ENCODE measurements at places on chromosomes 12 and 14.

DNA sequence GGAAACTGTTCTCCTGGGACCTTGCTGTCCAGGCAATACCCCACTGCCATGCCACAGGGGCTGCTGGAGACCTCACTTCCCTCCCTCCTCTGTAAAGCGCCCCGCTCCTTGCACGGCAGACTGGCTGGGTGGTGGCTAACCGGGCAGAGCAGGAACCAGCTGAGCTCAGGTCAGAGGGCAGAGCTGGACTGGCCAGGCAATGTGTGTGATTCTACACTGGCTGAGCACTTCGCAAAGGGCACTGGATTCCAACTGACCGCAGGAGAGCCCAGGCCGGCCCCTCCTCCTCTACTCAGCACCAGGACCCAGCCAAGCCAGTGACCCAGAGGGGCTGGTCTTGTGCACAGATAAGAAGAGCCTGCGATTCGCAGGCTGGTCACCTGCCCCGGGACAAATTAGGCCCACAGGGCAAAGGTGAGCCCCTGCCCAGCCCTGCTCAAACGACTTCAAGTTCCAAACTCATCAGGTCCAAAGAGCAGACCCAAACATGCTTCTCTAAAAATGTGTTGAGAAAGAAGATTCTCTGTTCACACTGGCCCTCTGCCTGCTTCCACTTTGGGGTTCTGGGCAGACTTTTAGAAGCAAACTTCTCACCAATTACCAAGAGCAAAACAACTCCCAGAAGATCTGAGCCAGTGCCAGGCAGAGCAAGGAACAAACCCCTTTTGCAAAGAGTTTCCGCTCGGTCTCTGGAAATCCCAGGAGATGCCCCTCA lies 54.9 kb upstream of the DIO3 start:
- no peak for DNase-seq

DNA sequence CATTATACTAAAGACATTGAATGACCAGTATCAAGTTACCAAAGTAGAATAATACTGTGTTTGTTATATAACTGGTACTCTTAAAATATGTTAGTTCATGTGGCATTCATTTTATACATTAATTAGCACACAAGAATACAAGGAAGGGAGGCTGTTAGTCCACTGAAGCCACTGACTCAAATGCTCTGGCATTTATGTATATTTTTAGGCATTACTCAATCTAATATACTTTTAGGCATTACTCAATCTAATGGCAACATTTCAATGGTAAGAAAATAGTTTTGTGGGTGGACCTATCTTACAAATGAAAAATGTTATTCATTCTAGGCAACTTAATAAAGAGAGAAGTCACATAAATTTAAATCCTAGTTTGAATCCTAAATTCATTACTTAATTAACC lies 874.4 kb upstream of the USP15 start:
- no peak for DNase-seq

- peak; percentile 78 for DNase-seq
Observed at GRCh38 chr12:52069327-52070184, at the start of gene ATG101. ATG101 (plus strand) TSS chr12:52069978; CDS start chr12:52073651, 3,673 bp downstream.

- no peak for DNase-seq
Observed at GRCh38 chr12:131075194-131075593, 121.5 kb downstream of the ADGRD1 start.

- no peak for DNase-seq
Observed at GRCh38 chr12:115507951-115508722, 769.4 kb downstream of the MED13L start.

Measured in activated T-helper 1 cell treated with anti-CD3 and anti-CD28 coated beads, Interleukin-2, amount 50 U/mL, for 16 hours (primary cell).